ENCODE measurements at places on chromosomes 5 and 9. TPM values are rescaled to one million over a fixed set of nuclear protein-coding genes. Genes with fewer than 3 reads are reported as not detected.

Gene CCDC69
- 0.78 TPM for total RNA-seq

Gene LHX6
- total RNA-seq = not detected

Gene TCF7
- 0.57 TPM for total RNA-seq

Gene TMED9
- total RNA-seq = 248 TPM

Gene BICD2
- 34.8 TPM for total RNA-seq

Gene PCDHA1
- not detected for total RNA-seq

Gene FAM78A
- 1.0 TPM for total RNA-seq
